Activated T-cell treated with anti-CD3 and anti-CD28 coated beads, Interleukin-2, amount 50 U/mL, for 24 hours (primary cell): ENCODE measurements at places on chromosomes 3 and 15.

- DNase-seq: no peak
- peak overlapping the region; percentile 86 for H3K4me3 ChIP-seq
- H3K27me3 ChIP-seq: peaks cover 28% of the 10 kb centered on the region
- H3K27ac ChIP-seq: peak overlapping the region; percentile 82
Measured at GRCh38 chr15:73633991-73634495, 854 bp upstream of the NPTN start.

DNA sequence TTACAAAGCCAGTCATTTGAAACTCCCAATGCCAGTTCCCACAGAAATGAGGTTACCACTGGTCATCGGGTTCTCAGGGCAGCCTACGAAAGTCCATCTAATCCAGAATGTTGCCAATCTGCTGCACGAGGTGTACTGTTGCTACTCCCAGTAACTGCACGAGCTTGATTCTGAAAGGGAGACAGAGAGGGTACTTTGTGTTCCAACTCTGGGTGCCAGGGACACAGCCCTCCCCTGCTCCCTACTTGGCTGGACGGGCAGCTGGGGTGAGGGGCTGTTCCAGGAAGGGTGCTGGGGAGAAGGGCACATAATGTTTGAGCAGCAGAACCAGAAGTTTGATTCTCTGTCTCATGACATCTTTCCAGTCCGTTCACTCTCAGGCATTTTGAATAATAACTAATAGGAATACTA, 27.1 kb upstream of the OSBPL11 start:
- no peak for DNase-seq
- peaks cover 13% of the 10 kb centered on the region for H3K27me3 ChIP-seq
- no peaks in the 10 kb centered on the region for H3K36me3 ChIP-seq
- H3K4me1 ChIP-seq: no peaks in the 10 kb centered on the region
- no peak overlapping the region for H3K4me3 ChIP-seq

- no peak overlapping the region for H3K4me3 ChIP-seq
- no peaks in the 10 kb centered on the region for H3K36me3 ChIP-seq
- H3K27ac ChIP-seq: no peak overlapping the region
- no peaks in the 10 kb centered on the region for H3K4me1 ChIP-seq
- no peak for DNase-seq
Measured at GRCh38 chr15:80878242-80878866, 99.2 kb downstream of the CEMIP start.

GRCh38 chr3:132804498-132804897, 82.3 kb upstream of the NPHP3 start:
- H3K36me3 ChIP-seq: no peaks in the 10 kb centered on the region
- H3K4me1 ChIP-seq: no peaks in the 10 kb centered on the region
- no peaks in the 10 kb centered on the region for H3K27me3 ChIP-seq
- no peak overlapping the region for H3K27ac ChIP-seq
- H3K4me3 ChIP-seq: no peak overlapping the region

GRCh38 chr3:56424336-56424735, 43.9 kb downstream of the ERC2 start:
- no peak overlapping the region for H3K27ac ChIP-seq
- no peak for DNase-seq
- H3K4me1 ChIP-seq: peaks cover 12% of the 10 kb centered on the region
- no peaks in the 10 kb centered on the region for H3K36me3 ChIP-seq
- H3K4me3 ChIP-seq: no peak overlapping the region

GRCh38 chr15:82186719-82187406, 75.7 kb downstream of the EFL1 start:
- DNase-seq: no peak
- peaks cover 11% of the 10 kb centered on the region for H3K36me3 ChIP-seq
- no peak overlapping the region for H3K27ac ChIP-seq
- no peak overlapping the region for H3K4me3 ChIP-seq
